Purkinje cell (primary cell): ENCODE measurements at places on chromosomes 6 and 20. TPM values are rescaled to one million over a fixed set of nuclear protein-coding genes. Genes with fewer than 3 reads are reported as not detected.

The RBPJL gene
- not detected in 2 replicates for polyA plus RNA-seq

The SNAP25 gene
- 640 and 1,248 TPM in 2 replicates for polyA plus RNA-seq

The EDN1 gene
- polyA plus RNA-seq, result 1.9 TPM in 1 of 2 replicates, not detected in the other

The DDX43 gene
- not detected in 2 replicates for polyA plus RNA-seq

The SRC gene
- polyA plus RNA-seq, result 0.05 and 0.95 TPM in 2 replicates

The SMOC2 gene
- polyA plus RNA-seq, result 1.0 TPM in 1 of 2 replicates, not detected in the other

The CCN2 gene
- polyA plus RNA-seq, result 5.4 TPM in 1 of 2 replicates, not detected in the other

The PI16 gene
- polyA plus RNA-seq, result not detected in 2 replicates

The GJA1 gene
- 40.2 and 41.6 TPM in 2 replicates for polyA plus RNA-seq

The LAMA2 gene
- polyA plus RNA-seq, result 1.2 and 2.1 TPM in 2 replicates

The TSPYL1 gene
- 94.9 and 166 TPM in 2 replicates for polyA plus RNA-seq

The WFDC2 gene
- 4.3 and 6.1 TPM in 2 replicates for polyA plus RNA-seq

The MUC21 gene
- not detected in 2 replicates for polyA plus RNA-seq

The LTA gene
- polyA plus RNA-seq, result not detected in 2 replicates

The DCDC2 gene
- polyA plus RNA-seq, result 0.40 and 0.43 TPM in 2 replicates

The PAX1 gene
- not detected in 2 replicates for polyA plus RNA-seq

The COL20A1 gene
- polyA plus RNA-seq, result 0.59 and 1.3 TPM in 2 replicates

The NKAPL gene
- polyA plus RNA-seq, result 6.6 and 12.0 TPM in 2 replicates

The HLA-C gene
- 10.6 and 18.4 TPM in 2 replicates for polyA plus RNA-seq

The CST5 gene
- polyA plus RNA-seq, result not detected in 2 replicates

The GSTA3 gene
- not detected in 2 replicates for polyA plus RNA-seq

The RAMACL gene
- polyA plus RNA-seq, result 27.2 and 29.6 TPM in 2 replicates

The SIRPD gene
- polyA plus RNA-seq, result 2.2 TPM in 1 of 2 replicates, not detected in the other

The CDH26 gene
- polyA plus RNA-seq, result 6.2 and 15.3 TPM in 2 replicates

The LINC00237 gene
- polyA plus RNA-seq, result not detected in 2 replicates

The PIM1 gene
- polyA plus RNA-seq, result 2.8 and 4.5 TPM in 2 replicates

The COX7A2 gene
- polyA plus RNA-seq, result 3,025 and 3,655 TPM in 2 replicates

The RAB32 gene
- 0.78 and 3.0 TPM in 2 replicates for polyA plus RNA-seq

The TFAP2D gene
- not detected in 2 replicates for polyA plus RNA-seq

The COL10A1 gene
- 0.09 and 3.7 TPM in 2 replicates for polyA plus RNA-seq

The KCNQ2 gene
- 8.7 and 11.4 TPM in 2 replicates for polyA plus RNA-seq
